ENCODE measurements at places on chromosomes 6 and 20.

DNA sequence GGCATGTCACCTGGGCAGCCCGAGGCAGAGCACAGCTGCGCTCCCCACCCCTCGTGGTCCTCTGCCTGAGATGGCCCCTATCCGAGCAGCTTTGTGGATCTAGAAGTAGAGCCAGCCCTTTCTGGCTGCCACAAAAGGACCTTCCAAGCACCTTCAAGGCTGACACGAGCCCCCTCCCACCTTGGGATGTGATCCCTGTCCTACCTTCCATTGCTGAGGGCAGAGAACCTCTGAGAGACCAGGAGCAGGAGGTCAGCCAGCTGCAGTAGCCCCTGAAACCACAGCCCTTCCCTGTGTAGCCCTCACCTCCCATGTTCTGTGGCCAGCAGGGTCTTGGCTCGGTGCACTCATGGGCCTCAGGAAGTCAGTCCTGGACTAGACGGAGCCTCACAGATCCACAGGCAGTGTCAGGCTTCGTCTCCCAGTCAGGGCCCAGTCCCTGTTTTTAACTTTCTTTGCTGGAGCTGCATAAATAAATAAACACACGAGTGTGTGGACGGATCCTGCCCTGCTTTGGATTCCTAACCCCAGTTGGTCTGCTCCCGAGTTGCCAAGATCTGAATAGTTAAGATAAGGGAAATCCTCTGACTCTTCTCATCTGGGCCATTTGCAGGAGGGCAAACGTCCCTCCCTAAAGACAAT, 507.7 kb downstream of the PREX1 start:
- no peak for DNase-seq

DNA sequence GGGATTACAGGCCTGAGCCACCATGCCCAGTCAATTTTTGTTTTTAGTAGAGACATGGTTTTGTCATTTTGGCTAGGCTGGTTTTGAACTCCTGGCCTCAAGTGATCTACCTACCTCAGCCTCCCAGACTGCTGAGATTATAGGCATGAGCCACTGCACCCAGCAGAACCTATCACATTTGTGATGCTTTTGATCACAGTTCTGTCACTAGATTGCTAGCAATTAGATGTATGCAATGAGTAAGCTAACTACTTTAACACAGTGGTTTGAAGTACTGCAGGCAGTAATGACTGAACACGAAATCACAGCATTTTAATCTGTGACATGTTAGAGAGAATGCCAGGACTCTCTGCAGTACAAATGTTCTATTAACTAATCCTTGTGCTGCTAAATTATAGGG, 19.6 kb upstream of the SAMHD1 start:
- DNase-seq: no peak

DNA sequence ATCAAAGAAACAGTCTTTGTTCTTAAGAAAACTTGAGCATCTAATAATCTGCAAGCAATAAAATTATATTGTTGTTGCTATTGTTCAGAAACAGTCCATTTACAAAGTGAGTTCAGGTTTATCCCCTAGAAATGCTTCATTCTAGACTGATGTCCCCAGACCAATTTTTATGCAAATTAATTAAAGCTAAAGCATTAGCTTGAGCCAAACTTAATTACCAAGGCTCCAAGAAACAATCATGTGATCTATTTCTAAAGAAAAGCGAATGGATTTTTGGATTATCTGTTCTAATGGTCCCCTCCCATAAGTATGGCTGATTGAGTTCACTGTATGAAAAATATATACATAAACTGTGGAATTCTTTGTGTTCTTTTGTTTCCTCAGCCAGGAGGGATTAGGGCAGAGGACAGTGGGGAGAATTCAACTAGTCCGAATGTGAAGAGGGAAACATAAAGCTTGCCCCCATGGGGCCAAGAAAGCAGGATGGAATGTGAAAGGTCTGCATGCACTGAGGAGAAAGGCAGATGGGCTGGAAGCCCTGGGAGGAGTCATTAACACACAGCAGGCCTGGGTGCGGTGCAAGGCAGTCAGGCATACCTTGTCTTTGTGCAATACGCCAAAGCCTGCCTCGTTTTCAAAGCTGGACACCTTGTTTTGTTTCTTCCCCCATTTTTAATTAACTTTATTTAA, 597.1 kb downstream of the KIF16B start:
- no peak for DNase-seq

DNA sequence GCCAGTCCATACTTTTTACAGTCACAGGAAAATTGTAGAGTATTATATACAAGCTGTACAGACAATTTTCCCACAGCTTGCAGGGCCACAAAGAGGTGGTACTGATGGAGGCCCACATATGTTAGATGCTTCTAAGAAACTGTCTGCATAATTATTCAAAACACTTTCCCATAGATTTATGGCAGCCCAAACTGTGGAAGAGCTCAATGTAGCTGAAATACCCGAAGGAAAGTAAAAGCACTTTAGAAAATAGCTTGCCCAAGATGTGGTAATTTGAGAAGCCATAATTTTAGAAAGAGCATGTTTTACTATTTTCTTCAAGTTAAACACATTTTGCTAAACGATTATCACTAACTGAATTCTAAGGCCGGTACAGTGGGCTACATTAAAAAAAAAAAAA, 36.9 kb downstream of the GMDS start:
- no peak for DNase-seq

- DNase-seq: no peak
Measured at GRCh38 chr6:11198663-11199603, 33.5 kb downstream of the NEDD9 start.

DNA sequence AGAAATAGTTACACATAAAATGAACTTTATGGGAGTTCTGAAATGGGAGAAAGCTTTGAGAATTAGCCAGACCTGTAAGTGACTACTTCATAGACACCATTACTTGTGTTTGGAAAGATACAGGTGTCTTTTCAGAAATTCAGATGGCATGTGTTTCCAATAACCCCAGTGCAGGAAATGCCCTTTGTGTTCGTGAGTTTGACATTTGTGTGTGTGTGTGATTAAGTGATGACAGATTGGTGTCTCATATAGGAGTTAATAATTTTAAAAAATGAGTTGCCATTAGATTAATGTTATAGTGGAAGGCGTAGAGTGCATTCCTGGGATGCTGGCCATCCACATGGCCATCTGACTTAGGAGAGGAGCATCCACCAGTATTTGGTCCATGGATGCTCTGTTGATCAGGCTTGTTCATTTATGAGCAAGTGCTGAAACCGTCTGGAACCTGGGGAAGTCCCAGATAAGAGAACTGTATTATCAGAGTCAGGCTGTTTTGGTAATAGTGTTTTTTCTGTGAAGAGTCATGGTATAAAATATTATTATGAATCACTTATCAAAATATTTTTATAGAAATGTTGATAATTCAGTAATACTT, 3.1 kb downstream of the STK4 start:
- no peak for DNase-seq

Data from tibial nerve (tissue), 4 donors.